ENCODE measurements at places on chromosomes 3 and 15. TPM values are rescaled to one million over a fixed set of nuclear protein-coding genes. Genes with fewer than 3 reads are reported as not detected.

Gene KLHL40
- not detected for total RNA-seq

DNA sequence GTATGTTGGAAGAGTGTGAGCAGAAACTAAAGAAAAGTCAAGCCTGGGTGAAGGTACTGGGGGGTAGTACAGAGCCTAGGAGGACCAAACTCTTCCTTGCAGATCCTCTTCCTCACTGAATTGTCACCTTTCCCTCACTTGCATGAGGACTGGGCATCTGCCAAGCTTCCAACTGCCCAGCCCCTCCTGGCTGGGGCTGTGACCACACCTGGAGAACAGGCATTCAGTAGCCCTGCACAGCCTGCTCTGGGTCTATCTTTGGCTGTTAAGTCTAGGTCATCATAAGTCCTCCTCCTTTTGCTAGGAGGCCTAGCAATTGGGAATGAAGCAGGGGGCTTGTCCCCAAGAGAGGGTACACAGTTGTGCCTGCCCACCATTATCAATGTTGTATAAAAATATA is 55.2 kb downstream of the CAPN7 start:
- H3K36me3 ChIP-seq = peaks cover 28% of the 10 kb centered on the region
- peaks cover 16% of the 10 kb centered on the region for H3K4me1 ChIP-seq
- no peak for DNase-seq

Gene UPK1B
- total RNA-seq = not detected

GRCh38 chr15:72872066-72872845 is 88.7 kb upstream of the ADPGK start:
- no peaks in the 10 kb centered on the region for H3K36me3 ChIP-seq
- DNase-seq = no peak
- no peaks in the 10 kb centered on the region for H3K4me1 ChIP-seq
- no peak overlapping the region for H3K4me3 ChIP-seq
- H3K27me3 ChIP-seq = peaks cover 36% of the 10 kb centered on the region

DNA sequence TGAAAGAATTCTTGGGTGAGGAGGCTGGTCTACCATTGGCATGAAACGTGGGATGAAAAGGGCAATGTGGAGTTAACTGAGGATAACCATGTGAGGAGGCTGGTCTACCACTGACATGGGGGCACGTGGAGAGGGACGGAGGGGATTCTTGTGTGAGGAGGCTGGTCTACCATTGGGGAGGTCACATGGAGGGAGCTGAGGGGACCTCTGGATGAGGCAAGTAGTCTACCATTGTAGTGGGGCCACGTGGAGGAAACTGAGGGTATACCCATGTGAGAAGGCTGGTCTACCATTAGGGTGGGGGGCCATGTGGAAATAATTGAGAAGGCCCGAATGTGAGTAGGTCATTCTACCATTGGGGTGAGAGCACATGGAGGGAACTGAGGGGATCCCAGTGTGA is 154.1 kb downstream of the FBLN2 start:
- no peaks in the 10 kb centered on the region for H3K27me3 ChIP-seq
- H3K4me1 ChIP-seq = no peaks in the 10 kb centered on the region
- H3K4me3 ChIP-seq = no peak overlapping the region
- no peak for DNase-seq
- H3K27ac ChIP-seq = no peak overlapping the region
- no peaks in the 10 kb centered on the region for H3K36me3 ChIP-seq

DNA sequence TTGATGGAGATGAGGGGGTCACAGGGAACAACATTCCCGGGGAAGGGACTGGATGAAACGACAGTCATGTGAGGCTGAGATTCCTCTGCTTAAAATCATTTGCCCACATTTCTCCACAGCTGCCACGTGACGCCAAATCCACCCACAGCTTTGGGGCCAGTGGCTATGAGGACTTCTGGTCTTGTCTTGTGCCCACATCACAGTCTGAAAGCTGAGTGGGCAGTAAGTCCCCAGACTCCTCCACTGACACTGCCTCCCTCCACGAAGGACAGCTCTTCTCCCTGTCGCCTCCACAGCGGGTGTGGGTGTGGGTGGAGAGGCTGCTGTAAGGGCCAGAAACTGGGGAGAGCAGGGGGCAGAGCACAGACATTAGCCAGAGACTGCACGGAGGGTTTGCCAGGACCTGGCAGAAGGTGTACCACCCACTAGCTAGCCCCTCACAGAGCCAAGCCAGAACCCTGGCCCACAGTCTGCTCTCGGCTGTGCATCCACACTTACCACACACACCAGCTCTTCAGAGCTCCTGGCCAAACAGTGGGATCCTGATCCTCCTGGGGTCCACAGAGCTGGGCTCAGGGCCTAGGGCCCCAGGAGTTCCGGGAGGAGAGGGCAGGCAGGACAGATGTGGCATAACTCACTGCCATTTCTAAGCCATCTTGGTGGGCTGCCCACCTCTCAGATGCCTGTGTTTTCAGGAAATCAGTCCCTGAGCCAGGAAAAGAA is 24.2 kb downstream of the RAB6B start:
- no peak overlapping the region for H3K27ac ChIP-seq
- no peak for DNase-seq
- H3K27me3 ChIP-seq = peaks cover 21% of the 10 kb centered on the region
- no peaks in the 10 kb centered on the region for H3K36me3 ChIP-seq
- H3K4me1 ChIP-seq = peaks cover 8% of the 10 kb centered on the region

Gene PRR23B
- not detected for total RNA-seq

DNA sequence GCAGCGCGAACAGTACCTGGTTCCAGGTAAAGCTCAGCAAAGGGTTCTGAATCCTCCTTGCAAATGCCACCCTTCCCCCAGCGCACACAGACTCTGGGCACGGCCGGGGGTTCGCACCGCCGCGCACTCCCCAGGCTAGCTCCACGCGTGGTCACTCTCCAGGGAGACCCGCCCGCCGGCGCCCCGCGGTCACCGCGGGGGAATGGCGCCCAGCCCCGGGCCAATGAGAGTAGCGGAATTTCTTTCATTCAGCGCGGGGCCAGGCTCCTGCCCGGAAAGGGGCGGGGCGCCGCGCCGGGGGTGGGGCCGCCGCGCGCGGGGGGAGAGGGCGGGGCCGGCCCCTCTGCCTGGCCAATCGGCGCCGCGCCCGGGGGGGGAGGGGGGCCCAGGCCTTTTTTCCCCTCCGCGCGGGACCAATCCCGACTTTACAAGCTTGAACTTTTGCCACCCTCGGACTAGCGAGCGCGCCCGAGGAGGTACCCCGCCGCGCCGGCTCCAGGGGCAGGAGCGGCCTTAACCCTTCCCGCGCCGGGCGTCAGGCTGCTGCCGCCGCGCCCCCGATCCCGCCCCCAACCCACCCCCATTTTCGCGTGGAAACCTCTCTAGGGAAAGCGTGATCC is 1.1 kb upstream of the SMAD6 start:
- no peaks in the 10 kb centered on the region for H3K36me3 ChIP-seq
- H3K27ac ChIP-seq = peak overlapping the region; percentile 75
- DNase-seq = peak; percentile 86
- H3K4me1 ChIP-seq = peaks cover 17% of the 10 kb centered on the region
- H3K4me3 ChIP-seq = peak overlapping the region; percentile 78

Gene GOLGA6B
- total RNA-seq = not detected

DNA sequence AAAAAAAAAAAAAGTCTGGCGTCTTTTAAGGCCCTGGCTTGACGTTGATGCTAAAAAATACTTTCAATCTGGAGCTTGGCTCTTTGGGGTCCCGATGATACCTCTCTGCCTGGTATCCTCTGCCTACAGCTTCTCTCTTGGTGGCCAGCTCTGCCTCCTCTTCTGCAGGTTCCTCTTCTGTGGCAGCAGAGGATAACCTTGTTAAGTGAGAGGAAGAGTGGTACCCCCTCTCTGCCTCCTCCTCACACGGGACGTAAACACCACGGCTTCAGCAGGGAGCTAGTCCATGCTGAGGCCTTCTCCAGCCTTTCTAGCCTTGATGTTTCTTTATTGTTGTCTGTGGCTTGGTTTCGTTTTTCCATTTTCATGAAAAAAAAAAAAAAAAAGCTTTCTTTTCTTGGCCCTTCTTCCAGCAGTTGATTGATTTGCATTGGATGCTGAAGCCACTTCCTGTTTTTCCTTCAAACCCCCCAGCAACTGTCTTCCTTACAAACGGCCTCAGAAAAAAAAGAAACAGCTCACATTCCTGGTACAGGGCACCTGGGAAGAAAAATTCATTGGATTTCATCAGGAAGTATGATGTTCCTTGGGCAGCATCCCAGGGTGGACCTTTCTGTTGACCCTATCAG is 59.7 kb downstream of the RORA start:
- peak overlapping the region; percentile 2 for H3K4me3 ChIP-seq
- no peak for DNase-seq
- no peaks in the 10 kb centered on the region for H3K36me3 ChIP-seq
- H3K27ac ChIP-seq = peak overlapping the region; percentile 84

Gene RTP1
- total RNA-seq = not detected

Gene GP5
- 0.28 TPM for total RNA-seq

DNA sequence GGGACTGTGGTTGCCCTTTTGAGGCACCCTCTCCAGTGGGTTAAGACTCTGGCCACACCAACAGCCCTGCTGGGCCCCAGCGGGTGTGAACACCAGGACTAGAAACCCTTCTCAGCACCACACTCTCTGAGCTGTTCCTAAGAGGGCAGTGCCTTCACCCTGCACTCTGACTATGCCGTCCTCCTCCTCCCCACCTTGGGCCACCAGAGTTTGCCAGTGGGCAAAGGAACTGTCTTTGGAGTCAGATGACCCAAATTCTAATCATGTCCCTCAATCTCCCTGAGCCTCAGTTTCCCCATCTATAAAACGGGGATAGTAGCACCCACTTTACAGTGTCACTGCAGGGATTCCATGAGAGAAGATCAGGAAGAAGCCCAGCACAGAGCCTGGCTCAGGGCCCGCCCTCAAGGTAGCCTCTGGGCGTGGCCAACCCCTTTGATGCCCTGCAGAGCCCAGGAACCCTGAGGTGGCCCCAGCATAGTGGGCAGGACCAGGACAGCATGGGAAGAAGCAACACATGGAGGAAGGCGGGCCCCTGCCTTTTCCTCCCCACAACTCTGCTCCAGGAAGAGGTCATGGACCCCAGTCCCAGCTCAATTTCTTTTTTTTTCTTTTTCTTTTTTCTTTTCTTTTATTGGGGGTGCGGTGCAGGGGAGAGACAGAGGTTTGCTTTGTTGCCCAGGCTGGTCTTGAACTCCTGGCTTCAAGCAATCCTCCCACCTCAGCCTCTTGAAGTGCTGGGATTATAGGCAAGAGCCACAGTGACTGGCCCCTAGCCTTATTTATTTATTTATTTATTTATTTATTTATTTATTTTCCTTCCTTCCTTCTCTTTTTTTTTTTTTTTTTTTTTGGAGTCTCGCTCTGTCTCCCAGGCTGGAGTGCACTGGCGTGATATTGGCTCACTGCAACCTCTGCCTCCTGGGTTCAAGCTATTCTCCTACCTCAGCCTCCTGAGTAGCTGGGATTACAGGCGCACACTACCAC is 115.7 kb upstream of the LINGO1 start:
- DNase-seq = no peak
- H3K4me3 ChIP-seq = no peak overlapping the region
- no peak overlapping the region for H3K27ac ChIP-seq
- H3K4me1 ChIP-seq = no peaks in the 10 kb centered on the region
- H3K27me3 ChIP-seq = peaks cover 2% of the 10 kb centered on the region

Measured in activated CD8-positive, alpha-beta memory T cell treated with anti-CD3 and anti-CD28 coated beads, Interleukin-2, amount 10 ng/mL, durations not matched to agents 7 days and 5 days (primary cell).